Heart right ventricle (tissue), 16 donors: ENCODE measurements at places on chromosomes 16 and 17. TPM values are rescaled to one million over a fixed set of nuclear protein-coding genes. Genes with fewer than 3 reads are reported as not detected.

- no peaks in the 10 kb centered on the region for H3K4me1 ChIP-seq
- DNase-seq: no peak
- H3K27me3 ChIP-seq: no peaks in the 10 kb centered on the region
- H3K36me3 ChIP-seq: no peaks in the 10 kb centered on the region
- H3K4me3 ChIP-seq: no peak overlapping the region
Observed at GRCh38 chr16:64356267-64356666, 765.6 kb downstream of the CDH11 start.

The GAN gene
- total RNA-seq: 9.7 TPM

GRCh38 chr17:63514477-63514876 lies 8.7 kb upstream of the KCNH6 start:
- H3K27ac ChIP-seq: no peak overlapping the region
- H3K4me3 ChIP-seq: no peak overlapping the region
- H3K4me1 ChIP-seq: no peaks in the 10 kb centered on the region
- H3K36me3 ChIP-seq: no peaks in the 10 kb centered on the region
- DNase-seq: no peak

DNA sequence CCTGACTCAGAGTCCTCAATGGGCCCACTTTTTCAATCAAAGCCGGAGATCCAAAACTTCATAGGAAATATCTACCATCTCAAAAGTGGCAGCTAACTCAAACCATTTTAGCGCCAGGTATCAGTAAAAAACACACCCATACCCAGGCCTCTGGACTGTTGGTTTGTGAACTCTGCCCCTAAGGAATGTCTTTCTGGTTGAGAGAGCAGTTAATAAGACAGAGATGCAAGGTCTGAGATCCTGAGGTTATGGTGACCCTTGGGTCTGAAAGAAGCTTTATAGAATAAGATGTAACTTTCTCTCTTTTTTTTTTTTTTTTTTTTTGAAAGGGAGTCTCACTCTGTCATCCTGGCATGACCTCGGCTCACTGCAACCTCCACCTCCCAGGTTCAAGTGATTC lies 350.5 kb downstream of the SOX9 start:
- peaks cover 8% of the 10 kb centered on the region for H3K27me3 ChIP-seq
- H3K36me3 ChIP-seq: no peaks in the 10 kb centered on the region
- H3K4me3 ChIP-seq: no peak overlapping the region
- no peak for DNase-seq
- H3K27ac ChIP-seq: no peak overlapping the region

The ABAT gene
- total RNA-seq: 24.7 TPM

DNA sequence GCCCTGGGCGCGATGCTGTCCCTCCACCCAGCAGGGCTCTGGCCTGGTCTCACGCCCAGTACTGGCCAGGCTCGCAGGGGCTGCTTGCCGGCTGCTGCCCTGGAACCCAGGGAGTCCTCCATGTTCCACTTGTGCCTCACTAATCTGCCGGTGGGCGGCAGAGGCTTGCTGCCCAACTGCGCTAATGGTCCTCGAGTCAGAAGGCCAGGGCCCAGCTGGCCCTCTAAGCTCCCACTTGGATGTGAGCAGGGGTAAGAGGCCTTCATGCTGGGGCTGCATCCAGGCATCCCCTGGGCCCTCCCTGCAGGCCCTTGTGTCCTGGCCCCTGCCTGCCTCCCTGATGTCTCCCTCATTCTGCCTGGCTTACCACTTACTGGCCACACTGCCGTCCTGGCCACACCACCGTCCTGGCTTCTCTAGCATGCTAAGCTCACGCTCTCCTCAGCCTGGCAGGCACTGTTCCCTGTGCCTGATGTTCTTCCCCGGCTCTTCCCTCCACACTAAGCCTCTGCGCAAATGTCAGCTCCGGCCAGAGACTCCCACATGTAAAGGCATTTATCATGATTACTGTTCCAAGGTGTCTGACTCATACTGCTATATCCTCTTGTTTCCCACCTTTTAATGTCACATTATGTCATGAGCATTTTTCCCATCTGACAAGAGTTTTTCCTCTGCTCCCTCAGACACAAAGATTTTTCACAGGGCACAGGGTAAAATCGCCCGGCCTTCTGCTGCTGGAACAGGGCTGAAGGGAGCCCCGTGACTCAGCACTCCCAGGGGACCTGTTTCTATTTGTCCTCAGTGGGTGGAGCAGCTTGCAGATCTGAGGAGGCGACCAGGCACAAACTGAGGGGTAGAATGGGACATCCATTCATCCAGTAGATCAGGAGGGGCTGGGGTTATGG lies 15.9 kb downstream of the B9D1 start:
- H3K27me3 ChIP-seq: no peaks in the 10 kb centered on the region
- peak overlapping the region; percentile 74 for H3K27ac ChIP-seq
- H3K4me3 ChIP-seq: no peak overlapping the region
- DNase-seq: peak; percentile 67
- peaks cover 35% of the 10 kb centered on the region for H3K4me1 ChIP-seq

DNA sequence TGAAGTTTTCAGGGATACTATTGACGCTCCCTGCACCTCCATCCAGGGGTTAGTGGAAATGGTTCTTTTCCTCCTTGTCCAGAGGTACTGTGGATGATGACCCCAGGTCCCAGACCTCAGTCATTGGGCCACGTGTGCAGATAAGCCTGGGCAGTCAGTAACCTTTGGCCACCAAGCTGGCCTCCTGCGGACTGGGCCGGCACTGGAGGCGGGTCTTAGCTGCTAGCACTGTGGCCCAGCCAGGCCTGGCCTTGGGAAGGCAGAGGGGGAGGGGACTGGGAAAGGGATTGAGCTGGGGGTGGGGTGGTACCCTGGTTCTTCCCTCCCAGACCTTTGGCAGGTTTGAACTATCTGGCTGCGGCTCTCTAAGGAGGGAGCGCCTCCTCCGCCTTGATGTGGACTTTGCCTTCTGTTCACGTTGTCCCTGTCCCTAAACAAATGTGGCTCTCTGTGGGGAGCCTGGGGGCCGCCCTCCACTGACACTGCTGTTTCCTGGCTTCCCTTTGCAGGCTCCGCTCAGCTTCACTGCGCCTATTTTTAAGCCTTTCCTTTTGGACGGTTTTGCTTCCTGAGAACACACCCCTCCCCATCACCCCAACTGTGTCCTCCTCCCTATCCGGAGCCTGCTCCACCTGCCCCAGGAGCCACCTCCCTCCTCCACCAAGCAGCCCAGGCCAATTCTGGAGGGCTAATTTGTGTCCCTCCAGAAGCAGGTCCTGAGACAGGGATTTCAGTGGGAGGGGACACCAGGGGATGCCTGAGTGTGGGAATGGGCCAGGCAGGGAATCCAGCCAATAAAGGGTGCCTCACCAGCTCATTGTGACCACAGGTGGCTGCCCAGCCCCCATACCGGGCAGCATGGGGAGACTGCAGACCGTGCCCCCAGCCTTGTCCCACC lies 251.9 kb downstream of the SEC14L1 start:
- peak; percentile 69 for DNase-seq
- H3K27me3 ChIP-seq: no peaks in the 10 kb centered on the region
- no peak overlapping the region for H3K4me3 ChIP-seq
- no peaks in the 10 kb centered on the region for H3K36me3 ChIP-seq

The SPNS3 gene
- total RNA-seq: 2.0 TPM

GRCh38 chr16:78128913-78129312 lies 29.5 kb downstream of the WWOX start:
- no peaks in the 10 kb centered on the region for H3K36me3 ChIP-seq
- no peak overlapping the region for H3K4me3 ChIP-seq
- no peaks in the 10 kb centered on the region for H3K27me3 ChIP-seq
- H3K4me1 ChIP-seq: peaks cover 25% of the 10 kb centered on the region

The MMP2 gene
- 120 TPM for total RNA-seq

- peak within 1 kb of the TSS; percentile 96 for H3K4me3 ChIP-seq
- peak within 1 kb of the TSS; percentile 98 for H3K27ac ChIP-seq
- peaks cover 41% of the 10 kb centered on the region for H3K4me1 ChIP-seq
- H3K36me3 ChIP-seq: peaks cover 28% of the 10 kb centered on the region
- no peaks in the 10 kb centered on the region for H3K27me3 ChIP-seq
Observed at GRCh38 chr17:44324571-44325275, at the start of gene SLC25A39. SLC25A39 (minus strand) TSS chr17:44324823; CDS start chr17:44323562, 1,261 bp downstream.
